ENCODE measurements at places on chromosomes 4 and X.

DNA sequence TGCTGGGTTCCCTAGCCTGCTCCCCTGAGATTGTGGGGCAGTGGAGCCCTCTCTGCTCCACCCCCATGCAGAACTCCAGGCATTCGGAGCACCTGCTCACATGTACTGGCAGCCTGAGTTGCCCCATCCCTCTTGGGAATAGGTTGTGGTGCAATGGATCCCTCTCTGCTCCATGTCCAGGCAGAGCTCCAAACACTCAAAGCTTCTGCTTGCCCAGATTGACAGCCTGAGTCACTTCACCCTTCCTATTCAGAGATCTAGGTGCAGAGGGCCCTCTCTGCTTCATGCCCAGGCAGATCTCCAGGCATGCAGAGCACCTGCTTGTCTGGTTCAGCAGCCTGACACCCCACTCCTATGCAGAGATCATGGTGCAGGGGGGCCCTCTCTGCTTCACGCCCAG, 18.6 kb upstream of the TEX13B start:
- DNase-seq = peak; percentile 21

DNA sequence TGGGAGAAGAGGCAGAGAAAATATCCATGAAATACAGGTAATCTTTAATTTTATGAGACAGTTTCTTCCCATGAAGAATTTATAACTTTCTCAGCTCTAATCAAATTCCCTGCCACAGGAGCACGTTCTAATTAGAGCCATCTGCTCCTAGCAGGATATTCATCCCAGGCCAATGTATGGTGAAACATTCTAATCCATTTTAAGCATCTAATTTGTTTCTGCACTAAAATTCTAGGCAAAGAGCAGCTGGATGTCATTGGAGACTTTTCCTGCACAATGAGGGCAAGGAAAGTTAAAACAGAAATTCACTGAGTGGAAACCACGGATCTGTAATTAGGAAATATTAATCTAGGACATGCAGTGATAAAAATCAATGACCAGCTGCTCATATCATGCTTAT, 107.7 kb upstream of the ZFP42 start:
- DNase-seq = no peak

- DNase-seq = no peak
Observed at GRCh38 chrX:21155916-21156315, 218.3 kb upstream of the CNKSR2 start.

DNA sequence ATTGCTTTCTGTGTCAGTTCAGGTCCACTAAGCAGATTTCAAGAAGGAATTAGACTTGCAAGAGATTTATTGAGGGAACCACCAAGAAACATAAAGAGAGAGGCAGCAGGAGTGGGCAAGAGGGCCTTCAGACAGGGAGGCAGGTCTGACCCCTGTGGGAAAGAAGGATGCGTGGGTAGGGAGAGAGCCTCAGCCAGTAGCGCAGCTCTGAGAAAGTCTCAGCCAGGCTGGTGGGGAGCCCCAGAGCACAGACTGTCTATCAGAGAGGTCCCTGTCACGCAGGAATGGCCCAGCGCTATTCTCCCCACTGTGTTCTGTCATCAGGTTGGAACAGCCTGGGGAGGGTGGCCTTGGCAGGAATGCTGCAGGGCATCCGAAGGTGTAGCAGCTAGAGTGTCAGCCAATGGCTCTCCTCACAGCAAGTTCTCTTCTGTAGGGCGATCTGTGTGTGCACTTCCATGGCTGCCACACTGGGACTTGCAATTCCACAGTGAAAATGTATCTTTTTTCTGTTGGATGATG, 48.0 kb downstream of the OTC start:
- DNase-seq = no peak

- no peak for DNase-seq
Observed at GRCh38 chrX:13383907-13384306, 64.1 kb upstream of the ATXN3L start.

DNA sequence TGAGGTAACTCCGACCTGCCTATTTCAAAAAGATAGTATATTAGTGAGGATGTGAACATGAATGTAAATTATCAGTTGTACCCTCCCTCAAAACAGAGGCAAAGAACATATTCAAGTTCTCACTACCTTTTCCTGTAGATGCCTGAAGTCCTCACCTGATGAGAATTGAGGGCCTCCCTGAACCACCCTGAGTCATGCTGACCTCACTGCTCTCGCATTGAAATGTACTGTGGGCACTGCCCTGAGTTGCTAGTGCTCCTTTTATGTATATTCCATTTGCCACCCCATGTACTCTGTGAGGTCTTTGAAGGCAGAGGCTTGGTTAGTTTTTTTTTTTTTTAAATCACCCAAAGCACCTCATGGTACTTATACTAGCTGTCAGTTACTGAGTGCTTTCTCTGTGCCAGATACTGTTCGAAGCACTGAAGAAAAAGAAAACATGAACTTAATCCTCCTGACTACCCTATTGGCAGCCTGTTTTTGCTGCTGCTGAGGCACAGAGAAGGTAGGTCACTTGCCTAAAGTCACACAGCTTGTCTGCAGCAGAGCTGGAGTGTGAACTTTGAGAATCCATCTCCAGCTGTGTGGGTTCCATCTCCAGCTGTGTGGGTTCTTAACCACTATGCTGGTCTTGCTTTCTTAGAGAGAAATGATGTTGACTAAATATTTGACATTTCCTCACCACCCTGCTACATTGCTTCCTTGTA, 253.1 kb upstream of the GPC4 start:
- no peak for DNase-seq

- no peak for DNase-seq
Observed at GRCh38 chr4:14178421-14178820, 550.9 kb upstream of the BOD1L1 start.

GRCh38 chr4:151743128-151743854, 17.5 kb downstream of the GATB start:
- no peak for DNase-seq

GRCh38 chr4:64883087-64883807, 474.0 kb upstream of the TECRL start:
- no peak for DNase-seq

DNA sequence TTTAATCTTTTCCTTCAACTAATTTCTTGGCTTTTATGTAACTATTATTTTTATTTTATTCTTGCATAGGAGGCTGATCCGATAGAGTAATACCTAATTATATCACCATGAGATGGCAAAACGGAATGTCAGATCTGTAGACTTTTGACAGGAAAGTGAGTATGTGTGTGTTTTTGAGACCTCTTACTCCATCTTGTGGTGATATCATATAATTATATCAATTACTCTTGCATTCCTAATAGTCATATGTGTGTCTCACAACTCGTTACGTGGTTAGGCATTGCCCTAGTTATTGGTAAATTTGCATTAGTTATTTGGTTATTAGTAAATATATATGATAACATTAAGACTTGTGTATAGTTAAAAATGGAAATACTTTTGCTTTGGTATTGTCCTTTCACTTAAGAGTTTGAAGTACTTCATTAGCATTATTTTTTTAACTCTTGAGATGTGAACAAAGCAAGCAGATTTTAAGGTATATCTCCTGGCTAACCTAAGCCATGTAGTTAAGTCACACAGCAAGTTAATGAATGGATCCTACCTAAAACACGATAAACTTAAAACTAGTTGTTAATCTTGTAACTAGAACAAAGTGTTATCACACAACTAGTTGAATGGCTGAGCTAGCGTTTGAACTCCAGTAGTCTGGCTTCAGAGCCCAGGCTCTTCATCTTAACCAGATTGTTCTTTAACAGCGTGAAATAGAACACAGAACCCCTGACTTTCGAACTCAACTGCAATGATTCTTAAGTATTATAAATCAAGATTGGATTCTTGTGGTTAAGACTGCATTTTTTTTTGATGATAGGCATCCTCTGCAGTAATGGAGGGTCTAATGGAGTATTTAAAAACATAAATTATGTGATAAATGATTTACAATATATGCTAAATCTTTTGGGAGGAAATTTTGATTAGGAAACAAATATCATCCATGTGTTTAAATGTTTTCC, 67.1 kb downstream of the PGRMC2 start:
- no peak for DNase-seq

DNA sequence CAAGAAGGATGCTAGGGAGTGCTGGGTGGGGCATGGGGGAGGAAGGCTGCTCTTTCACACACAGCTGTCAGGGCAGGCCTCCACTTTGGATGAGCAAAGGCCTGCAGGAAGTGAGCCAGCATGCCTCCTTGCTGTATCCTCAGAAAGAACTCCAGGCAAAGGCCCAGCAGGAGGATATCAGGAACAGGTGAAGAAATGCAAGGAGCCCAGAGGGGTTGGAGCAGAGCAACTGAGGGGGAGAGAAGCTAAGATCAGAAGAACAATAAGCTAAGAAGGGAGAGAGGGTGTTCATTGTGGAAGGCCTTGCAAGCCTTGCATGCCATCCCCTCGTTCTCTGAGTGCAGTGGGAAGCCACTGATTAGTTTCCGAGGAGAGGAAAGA, 115.1 kb downstream of the CAMK2D start:
- no peak for DNase-seq

- DNase-seq = no peak
Observed at GRCh38 chrX:95860127-95860526, 824.5 kb upstream of the DIAPH2 start.

- no peak for DNase-seq
Observed at GRCh38 chrX:153499876-153500275, 5.1 kb downstream of the BGN start.

DNA sequence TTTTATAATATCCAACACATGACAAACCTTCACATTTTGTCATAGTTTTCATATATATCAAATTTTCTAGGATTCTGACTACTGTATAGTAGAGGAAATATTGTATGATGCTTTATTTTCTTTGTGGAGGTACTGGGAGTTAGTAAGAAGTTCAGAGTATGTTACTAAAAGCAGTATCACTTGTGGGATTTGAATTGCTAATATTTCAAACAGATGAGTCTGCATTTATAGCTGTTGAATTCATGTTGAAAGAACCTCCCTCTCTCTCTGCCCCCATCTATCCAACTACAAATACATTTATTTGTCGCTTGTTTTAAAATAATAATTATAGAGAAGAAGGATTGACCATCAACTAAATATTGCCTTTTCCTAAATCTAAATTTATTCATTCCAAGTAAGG, 29.8 kb upstream of the MAPK10 start:
- DNase-seq = no peak

- no peak for DNase-seq
Observed at GRCh38 chrX:106933538-106933961, 13.3 kb downstream of the CLDN2 start.

DNA sequence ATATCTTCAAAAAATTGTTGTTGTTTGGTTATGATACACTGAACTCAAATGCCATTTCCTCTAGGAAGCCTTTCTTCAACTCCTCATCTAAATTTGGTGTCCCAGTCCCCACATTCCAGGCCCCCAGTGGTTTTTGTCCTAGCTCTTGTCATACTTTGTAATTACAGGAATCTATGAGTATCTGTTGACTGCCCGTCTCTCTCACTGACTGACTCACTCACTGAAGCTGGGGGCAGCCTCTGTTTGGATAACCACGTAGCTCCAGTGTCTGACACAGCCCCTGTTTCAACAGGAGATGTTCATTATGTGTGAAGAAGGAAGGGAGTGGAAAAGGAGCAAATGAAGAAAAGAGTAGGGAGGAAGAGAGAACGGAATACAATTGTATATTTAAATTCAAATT, 284.1 kb upstream of the TENM3 start:
- no peak for DNase-seq

DNA sequence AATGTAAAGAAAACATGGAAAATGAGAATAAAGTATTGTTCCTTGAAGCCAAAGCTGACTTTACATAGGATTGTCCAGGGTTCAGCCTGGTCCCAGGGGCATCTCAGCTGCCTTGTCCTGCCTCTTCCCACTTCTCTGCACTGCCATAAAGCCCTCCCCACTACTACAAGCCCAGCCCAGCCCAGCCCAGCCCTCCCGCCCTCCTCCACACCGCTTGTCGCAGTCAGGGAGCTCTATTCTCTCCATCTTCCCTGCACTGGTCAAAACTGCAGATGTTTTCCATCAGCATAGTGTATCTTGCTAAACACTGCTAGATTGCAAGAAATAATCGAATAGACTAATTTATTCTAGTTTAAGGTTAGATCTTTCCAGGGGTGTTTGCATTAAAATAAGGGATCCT, 100.3 kb downstream of the TENM3 start:
- no peak for DNase-seq

GRCh38 chr4:23875317-23875716, 14.5 kb downstream of the PPARGC1A start:
- no peak for DNase-seq

GRCh38 chr4:8840006-8840793, 31.4 kb downstream of the HMX1 start:
- DNase-seq = no peak

DNA sequence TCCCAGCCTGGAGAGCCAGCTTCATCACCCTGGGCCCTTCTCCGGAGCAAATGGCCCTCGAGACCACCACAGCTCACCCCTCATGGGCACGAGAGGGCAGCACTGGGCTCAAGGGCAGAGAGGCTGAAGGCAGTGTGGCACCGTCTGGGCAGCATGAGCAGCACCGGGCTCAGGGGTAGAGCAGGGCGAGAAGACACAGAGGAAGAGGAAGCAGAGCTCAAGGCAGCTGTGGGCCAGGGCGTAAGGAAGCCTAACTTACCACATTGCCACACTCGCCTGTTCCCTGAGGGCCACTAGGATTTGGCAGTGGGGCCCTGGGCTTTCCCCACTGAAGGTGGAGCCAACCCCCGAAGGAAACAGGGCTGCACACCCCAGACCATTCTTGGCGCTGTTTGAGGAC, 15.5 kb downstream of the ZNF185 start:
- DNase-seq = no peak

DNA sequence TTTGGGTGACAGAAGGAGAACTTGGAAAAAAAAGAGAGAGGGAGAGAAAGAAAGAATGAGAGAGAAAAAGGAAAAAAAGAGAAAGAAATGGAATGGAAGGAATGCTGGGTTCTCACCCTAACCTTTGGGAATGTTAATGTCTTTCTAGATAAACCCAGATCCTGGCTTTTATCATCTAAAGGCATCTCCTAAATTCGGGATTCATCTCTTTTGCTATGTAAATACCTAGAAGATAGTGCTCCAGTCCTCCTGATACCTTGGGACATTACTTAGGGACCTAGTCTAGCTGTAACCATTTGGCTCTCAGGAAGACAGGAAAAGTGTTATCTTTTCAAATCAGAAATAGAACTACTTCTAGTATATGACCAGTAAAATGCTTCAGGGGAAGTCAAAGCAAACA, 15.8 kb upstream of the SPCS3 start:
- no peak for DNase-seq

All from NCI-H1417 (cell line).